ENCODE measurements at places on chromosomes 11 and 22.

DNA sequence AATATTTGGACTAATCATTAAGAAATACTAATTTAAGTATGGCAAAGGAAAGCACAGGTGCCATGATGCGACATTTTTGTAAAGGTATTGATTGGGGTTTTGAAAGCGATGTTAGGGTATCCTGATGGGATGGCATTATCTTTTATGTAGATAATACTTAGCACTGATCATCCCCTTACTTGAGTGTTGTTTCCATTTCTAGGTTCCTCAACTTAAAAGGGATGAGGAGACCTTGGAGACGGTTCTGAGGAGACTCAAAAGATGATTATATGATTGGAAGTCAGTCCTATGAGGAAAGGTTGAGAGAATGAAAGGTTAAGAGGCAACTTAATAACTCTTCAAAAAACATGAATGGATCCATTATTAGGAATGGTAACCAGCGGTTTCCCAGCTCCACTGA, 11.1 kb downstream of the KMT2A start:
- no peak for DNase-seq

DNA sequence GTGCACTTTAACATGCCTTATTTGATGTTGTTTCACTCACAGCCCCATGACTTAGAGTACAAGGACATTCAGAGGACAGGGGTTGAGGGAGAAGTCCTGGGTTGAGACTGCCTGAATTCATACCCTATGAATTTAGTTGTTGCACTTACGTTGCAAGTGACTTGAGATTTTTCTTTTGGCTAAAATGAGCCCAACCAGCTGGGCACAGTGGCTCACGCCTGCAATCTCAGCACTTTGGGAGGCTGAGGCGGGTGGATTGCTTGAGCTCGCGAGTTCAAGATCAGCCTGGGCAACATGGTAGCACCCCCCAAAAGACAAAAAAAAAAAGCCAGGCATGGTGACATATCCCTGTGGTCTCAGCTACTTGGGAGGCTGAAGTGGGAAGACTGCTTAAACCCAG, 7.3 kb upstream of the GRK3 start:
- DNase-seq, result no peak

- no peak for DNase-seq
Measured at GRCh38 chr11:20839231-20839630, 169.8 kb downstream of the NELL1 start.

DNA sequence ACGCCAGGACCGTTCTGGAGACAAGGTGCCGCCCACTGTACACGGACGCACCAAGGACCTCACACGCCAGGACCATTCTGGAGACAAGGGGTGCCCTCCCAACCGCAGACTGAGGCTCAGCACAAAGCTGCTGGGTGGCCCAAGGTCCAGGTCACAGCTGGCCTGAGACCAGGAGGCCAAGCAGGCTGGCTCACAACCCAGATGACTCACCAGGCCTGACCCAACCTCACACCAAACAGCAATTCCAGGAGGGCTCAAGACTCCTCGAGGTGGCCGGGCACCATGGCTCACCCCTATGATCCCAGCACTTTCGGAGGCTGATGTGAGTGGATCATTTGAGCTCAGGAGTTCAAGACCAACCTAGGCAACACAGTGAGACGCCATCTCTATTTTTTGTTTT, 14.8 kb downstream of the BRD1 start:
- DNase-seq, result no peak

DNA sequence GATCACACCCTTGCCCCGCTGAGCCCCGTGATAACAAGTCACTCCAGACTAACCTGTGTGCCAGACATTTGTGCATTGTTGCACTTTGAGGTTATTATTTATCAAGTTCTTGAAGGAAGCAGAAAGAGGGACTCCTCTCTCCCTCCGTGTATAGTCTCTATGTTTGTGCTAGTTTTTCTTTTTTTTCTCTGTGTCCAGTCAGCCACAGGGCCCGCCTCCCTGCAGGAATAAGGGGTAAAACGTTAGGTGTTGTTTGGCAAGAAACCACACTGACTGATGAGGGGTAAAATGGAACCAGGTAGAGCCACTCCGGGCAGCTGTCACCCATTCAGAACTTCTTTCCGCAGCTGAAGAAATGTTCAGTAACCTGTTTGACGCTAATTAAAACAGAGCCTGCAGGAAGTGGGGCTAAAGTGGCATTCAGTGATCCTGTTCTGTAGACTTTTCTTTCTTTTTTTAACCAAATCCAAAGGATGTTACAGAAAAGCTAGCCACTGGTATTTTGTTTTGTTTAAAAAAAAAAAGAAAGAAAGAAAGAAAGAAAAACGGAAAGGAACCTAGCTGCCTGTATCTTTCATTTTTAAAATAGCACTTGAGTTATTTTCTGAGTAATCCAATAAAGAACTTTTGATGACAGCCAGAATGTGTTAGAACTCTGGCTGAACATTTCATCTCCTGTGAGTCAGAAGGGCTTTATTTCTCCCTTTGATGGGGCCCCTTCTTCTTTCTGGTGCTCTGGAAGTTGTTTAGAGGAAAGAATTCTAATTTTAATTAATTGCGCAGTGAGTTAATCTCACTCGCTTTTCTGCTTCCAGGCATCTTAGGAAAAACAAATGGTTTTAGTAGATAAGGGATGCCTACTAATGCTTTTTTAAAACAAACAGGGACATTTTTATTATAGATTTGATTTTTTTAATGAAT, 58.2 kb downstream of the COMMD9 start:
- DNase-seq, result no peak

All from stimulated activated CD8-positive, alpha-beta memory T cell treated with anti-CD3 and anti-CD28 coated beads, Interleukin-7, amount 100 ng/mL, for 1 hour (primary cell).